ENCODE measurements at places on chromosomes 7 and 10.

DNA sequence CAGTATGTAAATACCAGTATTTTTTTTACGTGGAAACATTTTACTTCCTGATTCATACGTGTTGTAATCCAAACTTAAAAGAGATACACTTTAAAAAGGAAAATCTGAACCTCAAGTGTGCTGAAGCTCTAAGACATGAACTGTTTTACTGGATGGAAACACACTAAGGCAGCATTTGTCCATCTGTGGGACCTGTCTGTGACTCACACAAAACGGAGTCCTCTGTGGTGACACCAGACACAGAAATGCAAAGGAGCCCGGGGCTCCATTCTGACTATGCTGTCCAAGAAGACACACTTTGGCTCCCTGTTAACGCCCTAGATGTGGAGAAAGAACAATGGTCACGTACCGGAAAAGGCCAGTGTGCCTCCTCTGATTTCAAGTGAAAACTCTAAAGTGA lies 23.9 kb downstream of the RNF133 start:
- DNase-seq, result no peak

- DNase-seq, result no peak
Observed at GRCh38 chr7:25750744-25751508, 401.1 kb upstream of the NFE2L3 start.

GRCh38 chr7:111527545-111527944 lies 34.7 kb downstream of the IMMP2L start:
- no peak for DNase-seq

DNA sequence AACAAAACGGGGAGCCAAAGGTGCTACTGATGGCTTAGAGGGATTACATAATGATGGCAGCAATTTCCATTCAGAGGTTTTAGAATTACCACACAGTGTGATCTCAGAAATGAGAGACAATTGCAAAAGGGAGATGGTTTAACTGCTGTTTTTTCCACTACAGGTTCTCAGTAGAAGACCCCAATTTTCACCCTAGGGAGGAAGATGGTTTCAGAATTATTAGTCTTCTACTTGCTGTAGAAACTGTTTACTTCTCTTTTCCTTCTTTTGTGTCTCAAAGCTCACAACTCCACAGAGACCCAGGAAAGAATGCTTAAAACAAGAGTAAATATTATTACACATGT lies 226.5 kb downstream of the INHBA start:
- no peak for DNase-seq

DNA sequence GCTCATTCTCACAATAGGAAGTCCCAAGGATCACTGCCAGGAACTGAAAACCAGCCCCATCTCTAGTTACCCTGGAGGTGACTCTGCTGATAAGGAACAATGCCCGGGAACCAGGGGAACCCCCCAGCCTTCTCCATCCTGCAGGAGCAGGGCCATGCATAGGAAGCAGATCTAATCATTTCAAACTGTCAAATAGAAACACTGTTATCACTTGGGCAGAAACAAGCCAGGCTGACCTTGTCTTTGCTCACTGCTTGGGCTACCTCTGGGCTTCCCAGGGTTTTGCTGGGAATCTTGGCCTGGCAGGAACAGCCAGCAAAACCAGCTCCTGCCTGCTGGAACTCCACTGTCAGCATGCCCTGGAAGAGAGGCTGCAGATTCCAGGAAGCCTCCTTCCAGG lies 114.1 kb downstream of the RNF216 start:
- DNase-seq, result no peak

GRCh38 chr7:102925976-102926782 lies 13.4 kb downstream of the LRRC17 start:
- no peak for DNase-seq

DNA sequence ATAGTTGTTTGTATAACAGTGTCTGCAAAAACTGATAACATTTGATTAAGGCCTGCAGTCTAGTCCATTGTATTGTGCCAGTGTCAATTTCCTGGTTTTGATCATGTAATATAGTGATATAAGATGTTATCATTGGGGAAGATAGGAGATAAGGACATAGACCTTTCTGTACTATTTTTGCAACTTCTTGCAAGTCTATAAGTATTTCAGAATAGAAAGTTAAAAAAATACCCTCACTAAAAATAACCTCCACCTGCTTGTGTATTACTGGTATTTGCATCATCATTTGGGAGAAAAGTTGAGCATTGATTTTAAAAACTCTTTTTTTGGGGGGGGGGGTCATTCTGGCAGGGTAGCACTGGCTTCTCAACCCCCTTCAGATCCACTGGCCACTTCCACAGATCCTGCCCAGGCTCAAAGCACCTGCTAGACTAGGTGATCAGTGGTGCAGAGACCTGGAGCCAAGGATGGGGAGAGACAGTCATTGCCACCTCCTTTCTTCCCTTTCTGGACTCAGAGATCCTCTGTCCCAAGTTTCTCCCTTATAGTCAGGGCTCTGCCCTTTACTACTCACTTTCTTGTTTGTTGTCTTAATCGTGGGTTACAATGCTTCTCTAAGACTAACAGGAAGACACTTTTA lies 103.0 kb downstream of the RBM20 start:
- no peak for DNase-seq

DNA sequence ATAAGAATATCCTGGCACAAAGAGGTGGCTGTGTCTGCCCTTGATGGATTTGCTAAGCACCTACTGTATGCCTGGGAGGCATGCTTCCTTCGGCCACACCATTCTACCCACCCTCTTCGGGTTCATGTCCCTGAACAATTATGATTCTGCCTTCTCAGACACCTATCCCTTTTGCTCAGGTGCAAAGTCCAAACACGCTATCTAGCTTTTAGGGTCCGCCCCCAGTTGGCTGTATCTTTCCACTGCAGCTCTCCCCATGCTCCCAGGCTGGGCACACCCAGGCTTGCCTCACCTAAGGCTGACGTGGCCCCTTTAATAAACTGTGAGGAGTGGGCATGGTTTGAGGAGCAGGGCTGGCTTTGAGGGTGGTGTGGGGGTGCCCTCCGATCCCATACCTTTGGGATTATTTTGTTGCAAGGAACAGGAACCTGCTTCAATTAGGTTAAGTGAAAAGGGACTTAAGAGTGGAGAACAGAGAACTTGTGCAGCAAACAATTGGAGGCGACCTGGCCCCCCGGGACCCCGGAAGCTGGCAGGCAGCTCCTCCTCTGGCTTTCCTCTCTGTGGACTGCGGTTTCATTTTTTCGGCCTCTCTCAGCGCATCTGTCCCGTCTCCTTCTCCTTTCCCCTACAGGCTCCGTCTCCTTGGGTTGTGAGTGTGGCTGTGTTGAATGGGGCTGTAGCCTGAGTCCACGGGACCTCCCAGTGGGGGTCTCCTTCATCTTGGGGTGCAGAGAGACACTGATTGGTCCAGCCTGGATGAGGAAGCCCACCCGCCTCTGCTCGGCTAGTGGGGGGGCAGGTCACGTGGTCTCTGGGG lies 3.8 kb downstream of the CLIP2 start:
- DNase-seq, result no peak

- no peak for DNase-seq
Observed at GRCh38 chr7:151298765-151299164, 42.8 kb upstream of the NUB1 start.

Measured in activated CD8-positive, alpha-beta memory T cell treated with anti-CD3 and anti-CD28 coated beads for 24 hours (primary cell).